ENCODE measurements at places on chromosomes 2 and 18.
A peak's percentile ranks its signal among the peaks of the same experiment; 100 is the strongest.

- no peak for DNase-seq
Measured at GRCh38 chr2:177549171-177549570, 156.6 kb downstream of the AGPS start.

DNA sequence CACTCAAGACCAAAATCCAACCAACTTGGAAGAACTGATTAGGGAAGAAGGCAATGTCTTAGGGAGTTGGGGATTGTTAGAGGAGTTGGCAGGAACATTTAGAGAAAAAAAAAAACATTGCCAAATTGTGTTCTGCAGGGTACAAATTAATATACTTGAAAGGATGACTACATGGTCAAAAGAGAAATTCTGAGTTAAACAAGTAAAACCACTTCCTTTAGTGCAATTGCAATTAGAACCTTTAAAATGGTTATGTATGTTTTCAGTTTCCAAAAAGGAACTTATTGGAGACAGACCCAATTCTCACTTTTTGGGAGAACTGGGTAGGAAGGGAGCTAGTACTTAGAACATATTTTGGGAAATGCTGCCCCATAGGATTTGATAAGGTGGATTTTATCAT is 137.9 kb downstream of the GPD2 start:
- DNase-seq = no peak

DNA sequence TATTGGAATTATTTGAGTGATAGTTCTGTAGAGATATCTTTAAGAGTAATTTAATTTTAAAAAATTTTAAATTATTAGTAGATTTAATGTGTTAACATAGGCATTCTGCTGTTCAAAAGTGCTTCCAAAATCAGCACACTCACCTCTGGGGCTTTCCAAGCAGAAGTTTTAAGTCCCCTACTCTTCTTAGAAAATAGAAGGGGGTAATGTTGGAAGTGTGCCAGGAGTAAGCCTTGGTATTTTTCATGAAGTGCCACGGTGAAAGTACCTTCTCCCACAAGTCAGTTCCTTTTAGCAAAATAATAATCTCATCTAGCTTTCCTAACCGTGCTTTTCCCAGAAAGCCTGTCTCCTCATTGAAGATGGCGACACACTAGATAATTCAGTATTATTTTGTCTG is 3.9 kb upstream of the TNFRSF11A start:
- DNase-seq = no peak

GRCh38 chr2:31263636-31264190 is 29.8 kb downstream of the EHD3 start:
- DNase-seq = no peak

DNA sequence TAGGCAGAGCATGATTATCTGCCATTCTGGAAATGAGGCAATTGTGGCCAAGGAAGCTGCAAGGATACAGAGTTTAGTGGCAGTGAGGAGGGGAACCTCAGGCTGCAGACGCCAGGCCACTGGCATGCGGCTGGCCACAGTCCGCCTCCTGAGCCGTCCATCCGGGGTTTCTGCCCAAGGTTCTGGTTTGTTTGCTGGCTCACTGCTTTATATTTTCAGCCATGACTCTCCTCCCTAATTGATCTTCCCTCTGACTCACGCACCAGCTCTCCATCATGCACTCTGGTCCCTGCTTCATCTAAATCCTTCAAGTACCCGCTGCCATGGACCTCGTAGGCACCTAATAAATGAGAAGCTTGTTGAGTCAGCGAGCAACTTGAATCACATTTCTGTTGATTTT is 107.8 kb upstream of the REV1 start:
- no peak for DNase-seq

GRCh38 chr2:205086662-205087061 is 541.4 kb downstream of the PARD3B start:
- DNase-seq = no peak

- no peak for DNase-seq
Measured at GRCh38 chr2:45732436-45732835, 81.0 kb downstream of the PRKCE start.

GRCh38 chr2:197804758-197805714 is 643 bp downstream of the PLCL1 start:
- peak; percentile 31 for DNase-seq

GRCh38 chr2:204573221-204573620 is 27.9 kb downstream of the PARD3B start:
- no peak for DNase-seq

DNA sequence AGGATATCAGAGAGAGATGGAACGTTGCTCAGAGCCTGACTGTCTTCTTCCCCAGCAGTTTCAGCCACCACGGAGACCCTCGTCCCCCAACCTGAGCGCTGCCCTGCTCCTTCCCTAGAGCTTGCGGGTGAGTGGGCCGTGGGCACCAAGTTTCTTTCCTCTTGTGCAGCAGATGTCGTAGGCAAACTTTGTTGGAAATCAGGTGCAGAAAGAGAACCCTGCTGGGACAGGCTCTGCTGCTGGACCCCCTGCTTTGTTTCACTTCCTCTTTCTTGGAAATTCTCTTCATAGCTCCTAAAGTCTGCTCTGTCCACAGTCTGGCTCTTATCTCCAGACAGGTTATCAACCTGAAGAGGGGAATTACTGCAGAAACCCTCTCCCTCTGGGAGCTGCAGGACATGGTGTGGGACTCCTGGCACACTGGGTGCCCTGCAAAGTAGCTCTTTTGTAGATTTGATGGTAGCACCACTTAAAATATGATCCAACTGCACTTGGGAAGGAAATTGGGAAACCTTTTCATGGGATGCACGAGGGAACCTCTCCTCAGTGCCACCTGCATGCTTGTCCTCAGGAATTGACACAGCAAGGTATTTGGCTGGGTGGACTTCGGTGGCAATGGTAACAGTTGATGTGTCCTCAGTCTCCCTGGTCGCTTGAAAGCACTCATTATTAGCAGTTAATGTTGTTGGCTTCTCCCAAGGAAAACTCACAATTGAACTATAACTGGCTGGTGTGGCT is 92.2 kb downstream of the ALPK2 start:
- DNase-seq = no peak

DNA sequence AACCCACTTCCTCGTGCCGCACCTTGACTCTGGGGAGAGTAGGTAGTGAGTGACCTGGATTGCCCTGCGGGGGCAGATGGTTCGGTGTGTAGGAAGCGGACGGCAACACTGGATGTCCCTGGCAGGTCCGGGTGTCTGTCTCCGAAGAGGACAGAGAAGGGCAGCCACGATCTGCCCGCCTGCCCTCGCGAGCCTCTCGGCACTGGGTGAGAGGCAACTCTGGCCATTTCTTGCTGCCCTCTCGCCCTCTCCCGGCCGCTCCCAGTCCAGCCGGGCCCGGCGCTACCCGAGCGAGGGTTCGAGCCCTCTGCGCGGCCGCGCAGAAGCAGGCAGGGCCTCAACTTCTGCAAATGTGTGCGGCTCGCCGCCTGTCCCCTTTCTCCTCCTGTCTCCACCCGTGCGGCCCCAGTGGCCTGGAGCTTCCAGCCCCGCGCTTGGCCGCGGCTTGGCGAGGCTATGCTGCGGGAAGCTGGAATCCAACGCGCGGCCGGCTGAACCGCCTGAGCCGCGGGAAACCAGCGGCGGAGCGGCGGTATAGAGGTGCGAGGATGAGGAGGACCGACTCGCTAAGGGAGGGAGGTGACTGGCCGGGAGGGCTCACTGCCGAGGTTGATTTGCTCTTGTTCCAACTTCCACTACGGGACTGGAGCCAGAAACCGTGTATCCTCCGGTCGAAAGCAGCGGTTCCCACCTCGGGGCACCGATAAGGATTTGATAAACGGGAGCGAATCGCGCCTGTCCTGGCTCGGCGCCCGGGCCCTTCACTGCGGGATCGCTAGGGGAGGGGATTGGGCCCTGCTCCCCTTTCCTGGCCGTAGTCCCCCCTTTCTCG is 1.5 kb downstream of the EPAS1 start:
- peak; percentile 45 for DNase-seq

GRCh38 chr2:53985646-53986045 is 14.9 kb upstream of the PSME4 start:
- DNase-seq = no peak

DNA sequence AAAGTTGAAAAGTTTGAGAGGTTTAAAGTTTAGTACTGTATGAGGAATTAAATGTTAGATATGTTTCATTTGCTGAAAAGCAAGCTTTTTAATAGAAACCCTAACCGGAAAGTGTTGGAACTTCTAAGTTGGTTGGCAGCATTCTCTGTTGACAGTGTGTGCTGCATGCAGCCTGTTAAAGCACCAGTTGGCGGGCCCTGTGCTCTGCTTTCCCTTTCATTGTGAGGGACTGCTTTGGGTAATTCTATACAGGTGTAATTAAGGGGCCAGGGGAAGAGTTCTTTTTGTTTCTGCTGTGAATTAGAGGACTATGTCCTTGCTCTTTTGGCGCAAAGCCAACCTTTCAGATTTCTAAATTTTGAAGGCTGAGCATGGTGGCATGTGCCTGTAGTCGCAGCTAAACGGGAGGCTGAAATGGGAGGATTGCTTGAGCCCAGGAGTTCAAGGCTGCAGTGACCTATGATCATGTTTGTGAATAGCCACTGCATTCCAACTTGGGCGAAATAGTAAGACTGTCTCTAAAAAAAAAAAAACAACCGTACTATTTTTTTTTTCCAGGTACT is 20.1 kb downstream of the PLEKHB2 start:
- DNase-seq = no peak

DNA sequence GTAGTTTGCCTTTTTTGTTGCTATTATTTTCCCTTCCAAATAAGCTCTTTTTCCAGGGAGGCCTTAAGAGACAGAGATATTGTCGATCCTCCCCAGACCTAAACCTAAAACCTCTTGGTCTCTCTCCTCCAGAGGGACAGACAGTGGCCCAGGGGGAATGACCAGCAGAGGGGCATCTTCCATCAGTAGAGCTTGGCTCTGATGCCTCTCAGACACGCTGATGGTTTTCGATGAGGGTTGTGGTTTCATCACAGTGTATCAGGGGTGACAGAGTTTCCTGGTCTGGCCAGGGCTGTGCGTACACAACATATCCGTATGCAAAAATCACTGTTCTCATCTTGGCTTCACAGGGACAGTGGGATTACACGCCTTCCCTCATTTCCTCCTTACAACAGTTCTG is 68.6 kb downstream of the GATA6 start:
- no peak for DNase-seq

DNA sequence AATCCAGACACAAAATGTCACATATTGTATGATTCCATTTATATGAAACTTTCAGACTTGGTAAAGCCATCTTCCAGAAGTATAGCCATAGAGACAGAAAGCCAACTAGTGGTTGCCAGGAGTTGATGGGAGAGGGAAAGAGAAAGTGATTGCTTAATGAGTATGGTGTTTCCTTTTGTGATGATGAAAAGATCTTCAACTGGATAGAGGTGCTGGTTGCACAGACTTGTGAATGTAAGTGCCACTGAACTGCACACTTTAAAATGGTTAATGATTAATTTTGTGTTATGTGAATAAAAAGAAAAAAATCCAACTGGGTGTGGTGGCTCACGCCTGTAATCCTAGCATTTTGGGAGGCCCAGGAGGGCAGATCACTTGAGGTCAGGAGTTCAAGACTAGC is 135.3 kb upstream of the SLC1A4 start:
- DNase-seq = no peak

- DNase-seq = no peak
Measured at GRCh38 chr2:215812966-215813365, 200.4 kb downstream of the MREG start.

DNA sequence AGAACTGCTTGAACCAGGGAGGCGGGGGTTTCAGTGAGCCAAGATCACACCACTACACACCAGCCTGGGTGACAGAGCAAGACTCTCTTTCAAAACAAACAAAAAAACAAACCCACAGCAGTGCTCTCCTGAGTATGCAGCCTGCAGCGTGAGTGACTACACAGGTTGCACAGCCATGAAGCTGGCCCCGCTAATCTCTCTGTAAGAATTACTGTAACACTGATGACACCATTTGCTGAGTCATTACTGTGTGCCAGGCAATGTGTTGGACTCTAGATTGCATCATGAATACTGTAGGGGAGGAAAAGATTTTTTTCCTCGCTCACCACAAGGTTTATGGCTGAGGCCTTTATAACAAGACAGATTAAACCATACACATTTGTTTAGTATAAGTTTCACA is 118.6 kb upstream of the ATP8B1 start:
- no peak for DNase-seq

DNA sequence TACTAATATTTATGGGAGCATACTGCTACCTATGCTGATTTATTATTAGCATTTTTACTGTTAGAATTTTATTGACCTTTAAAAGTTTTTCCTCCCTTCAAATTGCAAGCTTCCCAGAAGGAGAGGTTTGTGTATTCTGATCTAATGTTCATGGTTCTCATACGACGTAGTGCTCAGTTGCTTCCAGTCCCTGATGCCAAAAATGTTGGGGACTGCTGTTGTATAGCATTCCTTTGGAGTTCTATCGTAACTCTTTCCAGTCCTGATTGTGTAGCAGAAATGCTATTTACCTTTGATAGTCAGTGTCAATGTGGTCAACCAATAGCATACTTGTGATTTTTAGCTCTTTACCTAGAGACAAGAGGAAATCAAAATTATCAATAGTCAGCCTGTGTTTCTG is 69.5 kb upstream of the ZSWIM2 start:
- DNase-seq = no peak

DNA sequence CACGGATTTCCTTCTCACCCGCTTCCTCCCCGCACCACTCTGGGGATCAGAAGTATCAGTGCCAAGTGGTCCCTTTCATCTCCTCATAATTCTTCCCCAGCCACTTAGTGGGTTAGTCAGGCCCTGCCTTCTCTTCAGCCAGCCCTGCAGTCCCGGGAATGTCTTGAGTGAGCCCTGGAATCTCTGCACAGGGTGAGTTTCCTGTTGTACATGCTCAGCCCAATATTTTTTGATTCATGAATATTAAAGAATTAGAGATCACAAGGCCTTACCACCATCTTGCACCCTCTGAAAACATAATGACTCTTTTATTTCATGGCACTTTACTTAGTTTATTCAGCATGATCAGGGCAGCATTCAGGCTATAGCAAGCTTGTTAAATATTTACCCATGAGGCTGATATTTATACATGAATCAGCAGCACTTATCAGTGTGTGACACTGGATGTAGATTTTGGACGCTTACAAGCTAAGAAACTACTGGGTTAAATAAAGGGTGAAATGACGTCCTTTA is 159.4 kb upstream of the FOSL2 start:
- no peak for DNase-seq
